ENCODE measurements at places on chromosomes 6 and 20.

GRCh38 chr20:41309817-41310216 is 7.7 kb downstream of the ZHX3 start:
- no peak for DNase-seq

- no peak for DNase-seq
Observed at GRCh38 chr20:18541741-18542140, 25.5 kb upstream of the SMIM26 start.

DNA sequence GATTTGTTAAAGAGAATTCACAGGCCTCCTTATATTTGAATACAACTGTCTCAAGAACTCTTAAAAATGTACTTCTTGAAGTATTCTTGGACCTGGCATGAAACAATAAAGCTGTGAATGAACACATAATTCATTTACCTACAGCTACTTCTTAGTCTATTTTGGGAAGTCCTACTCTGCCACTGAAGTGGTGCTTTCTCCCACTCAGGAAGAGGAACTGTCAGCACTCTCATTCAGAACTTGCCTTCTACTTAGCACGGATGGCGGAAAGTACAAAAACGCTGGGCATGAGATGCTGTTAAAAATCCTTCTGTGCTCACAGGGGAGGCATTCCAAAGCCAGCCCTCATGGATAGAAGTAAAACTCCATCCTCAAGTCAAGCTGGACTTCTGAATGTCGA is 144.8 kb upstream of the LAMP5 start:
- DNase-seq: no peak

DNA sequence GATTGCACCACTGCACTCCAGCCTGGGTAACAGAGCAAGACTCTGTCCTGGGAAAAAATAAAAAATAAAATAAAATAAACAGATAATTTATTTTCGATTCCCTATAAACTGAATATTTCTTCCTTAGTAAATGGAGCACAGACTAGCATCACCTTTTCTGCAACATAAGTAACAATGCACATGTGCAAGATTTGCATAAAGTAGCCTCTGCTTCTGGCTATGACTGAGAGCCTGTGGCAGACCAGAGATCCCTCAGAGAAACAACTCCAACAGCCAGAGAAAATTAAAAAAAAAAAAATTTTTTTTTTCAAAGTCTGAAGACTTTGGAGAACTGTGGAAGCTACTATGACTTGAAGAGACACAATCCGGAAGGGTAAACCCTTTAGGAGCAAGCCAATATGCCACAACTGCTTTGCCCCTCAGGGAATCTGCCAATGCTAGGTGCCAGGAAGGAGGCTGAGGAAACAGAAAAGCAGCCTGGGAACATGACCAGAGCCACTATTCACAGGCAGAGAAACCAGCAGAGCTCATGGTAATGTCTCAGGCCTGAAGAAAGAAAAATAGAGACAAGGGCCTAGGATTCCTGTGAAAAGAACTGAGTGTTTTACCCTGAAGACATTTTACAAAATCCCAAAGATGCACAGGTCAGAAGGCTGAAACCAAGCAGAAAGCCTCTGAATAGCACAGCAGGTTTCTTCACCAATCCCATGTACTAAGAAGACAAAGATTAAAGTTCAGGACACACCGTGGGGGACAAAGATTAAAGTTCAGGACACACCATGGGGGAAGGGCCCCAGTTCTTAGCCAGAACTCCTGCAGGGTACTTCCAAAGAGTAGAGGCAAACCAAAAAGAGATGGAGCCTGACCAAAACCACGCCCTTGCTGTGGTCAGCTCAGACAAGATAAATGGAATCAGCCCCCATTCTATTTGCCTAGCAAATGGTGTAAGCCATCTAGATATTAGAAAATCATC is 25.8 kb downstream of the B4GALT5 start:
- no peak for DNase-seq

- no peak for DNase-seq
Observed at GRCh38 chr6:157487110-157487773, 106.3 kb downstream of the ZDHHC14 start.

GRCh38 chr20:17928211-17928611 is 40.4 kb downstream of the SNX5 start:
- no peak for DNase-seq

DNA sequence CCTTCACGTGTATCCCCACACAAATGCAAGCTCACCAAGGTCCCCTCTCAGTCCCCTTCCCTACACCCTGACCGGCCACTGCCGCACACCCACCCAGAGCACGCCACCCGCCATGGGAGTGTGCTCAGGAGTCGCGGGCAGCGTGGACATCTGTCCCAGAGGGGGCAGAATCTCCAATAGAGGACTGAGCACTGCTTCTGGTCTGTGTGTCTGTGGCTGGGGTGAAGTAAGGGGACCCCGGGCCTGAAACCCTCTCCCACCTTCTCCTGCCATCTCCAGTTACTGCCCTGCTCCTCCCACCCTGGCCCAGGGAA is 8.3 kb downstream of the MYL9 start:
- no peak for DNase-seq

DNA sequence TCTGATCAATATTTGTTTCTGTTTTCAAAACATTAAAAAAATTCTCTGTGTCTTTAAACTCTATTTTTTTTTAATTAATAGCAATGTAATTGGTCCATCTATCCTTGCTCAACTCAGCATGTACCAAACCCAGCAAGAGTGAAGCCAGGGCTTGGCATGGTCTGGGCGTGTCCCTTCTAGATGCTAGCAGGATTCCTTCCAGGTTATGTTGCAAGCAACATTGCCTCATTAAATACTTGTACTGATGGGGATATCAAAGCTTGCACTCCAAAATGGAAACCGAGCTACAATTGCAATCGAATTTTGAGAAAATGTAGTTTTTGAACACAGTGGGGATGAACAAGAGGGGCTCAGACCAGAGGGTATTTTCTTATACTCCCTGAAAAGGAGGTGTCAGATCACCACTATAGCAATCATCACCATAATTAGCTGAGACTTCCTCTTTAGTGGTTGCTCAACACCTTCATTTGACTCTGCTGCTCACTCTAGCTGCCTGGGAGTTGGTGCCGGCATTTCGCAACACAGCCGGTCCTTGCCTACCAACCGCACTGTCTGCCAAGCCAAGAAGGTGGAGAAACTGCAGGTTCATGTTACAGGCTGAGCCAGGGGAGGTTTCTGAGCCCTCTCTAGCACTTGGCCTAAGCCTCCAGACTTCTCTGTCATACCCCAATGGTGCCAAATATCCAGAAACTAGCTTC is 67.8 kb upstream of the RALGAPA2 start:
- DNase-seq: no peak
